Astrocyte of the hippocampus (primary cell): ENCODE measurements at places on chromosomes 13 and 19.

DNA sequence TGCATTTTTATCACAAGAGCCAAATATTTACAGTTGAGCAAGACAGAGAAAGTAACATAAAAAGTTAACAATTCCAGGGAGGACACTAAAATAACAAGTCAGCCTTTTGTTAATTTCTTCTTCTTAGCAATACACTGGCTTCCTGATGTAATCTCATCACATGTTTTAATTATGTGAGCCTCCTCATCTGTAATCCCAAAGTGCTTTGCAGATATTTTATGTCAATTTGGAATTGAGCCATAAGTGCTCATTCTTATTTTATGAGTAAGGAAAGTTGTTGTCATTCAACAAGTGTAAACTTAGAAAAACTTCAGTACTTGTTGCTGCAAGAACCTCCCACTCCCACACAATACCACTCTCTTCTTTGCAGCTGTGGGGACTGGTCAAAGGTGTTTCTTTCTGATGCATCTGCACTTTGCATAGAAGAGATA is 223.6 kb downstream of the GPC6 start:
- peak; percentile 20 for DNase-seq

- no peak for DNase-seq
Measured at GRCh38 chr13:79727086-79727485, 246.1 kb downstream of the NDFIP2 start.

- peak; percentile 55 for DNase-seq
Measured at GRCh38 chr13:95570016-95570415, 17.5 kb downstream of the CLDN10 start.

DNA sequence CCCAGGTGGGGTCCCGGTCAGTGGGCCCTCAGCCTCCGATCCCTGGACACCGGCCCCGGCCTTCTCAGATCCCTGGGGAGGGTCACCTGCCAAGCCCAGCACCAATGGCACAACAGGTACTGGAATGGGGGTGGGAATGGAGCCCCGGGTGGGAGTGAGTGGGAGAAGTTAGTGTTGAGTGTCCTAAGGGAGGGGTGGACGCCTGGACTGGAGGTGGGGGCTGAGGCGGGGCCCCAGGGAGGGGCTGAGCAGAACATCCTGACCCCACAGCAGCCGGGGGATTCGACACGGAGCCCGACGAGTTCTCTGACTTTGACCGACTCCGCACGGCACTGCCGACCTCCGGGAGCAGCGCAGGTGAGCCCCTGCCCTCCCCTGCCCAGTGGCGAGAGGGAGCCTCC is 17.7 kb downstream of the EPN1 start:
- no peak for DNase-seq

- no peak for DNase-seq
Measured at GRCh38 chr13:102327119-102327617, 74.7 kb downstream of the FGF14 start.

- DNase-seq: peak; percentile 25
Measured at GRCh38 chr19:16442386-16443276, 29.1 kb downstream of the EPS15L1 start.

- peak; percentile 83 for DNase-seq
Measured at GRCh38 chr13:97194479-97194878, 27.7 kb upstream of the MBNL2 start.

GRCh38 chr13:108227651-108228272 is 9.6 kb downstream of the ABHD13 start:
- peak; percentile 65 for DNase-seq

DNA sequence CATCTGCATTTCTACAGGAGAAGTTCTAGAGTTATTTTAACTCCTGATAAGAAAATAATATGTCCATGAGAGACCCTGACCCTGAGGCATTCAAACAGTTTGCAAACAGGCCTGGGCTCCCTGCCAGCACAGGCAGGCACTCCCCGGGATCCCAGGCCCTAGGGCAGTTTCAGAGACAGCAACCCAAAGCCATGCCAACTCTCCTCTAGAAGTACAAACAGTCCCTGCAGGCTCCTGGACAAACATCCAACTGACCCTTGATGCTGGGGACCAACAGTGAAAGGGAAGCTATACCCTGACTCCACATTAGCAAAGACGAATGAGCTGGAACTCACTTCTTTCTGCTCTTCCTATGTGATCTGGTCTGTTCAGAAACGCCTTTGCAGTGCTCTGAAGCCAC is 44.8 kb downstream of the CCDC70 start:
- DNase-seq: peak; percentile 42

DNA sequence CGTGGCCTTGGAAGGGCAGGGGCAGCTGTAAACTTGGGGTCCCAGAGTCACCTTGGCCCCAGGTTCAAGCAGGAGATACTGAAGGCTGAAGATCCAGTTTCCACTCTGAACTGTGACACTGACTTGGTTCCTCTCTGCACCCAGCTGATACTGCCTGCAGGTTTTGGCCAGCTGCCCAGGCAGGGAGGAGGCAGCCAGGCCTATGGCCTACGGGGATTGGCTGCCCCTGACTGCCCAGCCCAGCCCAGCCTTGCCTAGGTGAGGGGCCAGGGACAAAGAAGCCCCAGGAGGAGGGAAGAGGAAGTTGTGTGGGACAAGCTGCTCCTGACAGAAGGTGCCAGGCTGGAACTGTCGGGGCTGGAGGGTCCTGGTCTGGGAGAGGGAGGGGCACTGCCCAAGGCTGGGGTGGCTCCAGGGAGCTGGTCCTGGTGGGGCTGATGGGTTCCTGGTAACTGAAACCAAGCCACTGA is 51.7 kb upstream of the CYP4F8 start:
- peak; percentile 9 for DNase-seq

DNA sequence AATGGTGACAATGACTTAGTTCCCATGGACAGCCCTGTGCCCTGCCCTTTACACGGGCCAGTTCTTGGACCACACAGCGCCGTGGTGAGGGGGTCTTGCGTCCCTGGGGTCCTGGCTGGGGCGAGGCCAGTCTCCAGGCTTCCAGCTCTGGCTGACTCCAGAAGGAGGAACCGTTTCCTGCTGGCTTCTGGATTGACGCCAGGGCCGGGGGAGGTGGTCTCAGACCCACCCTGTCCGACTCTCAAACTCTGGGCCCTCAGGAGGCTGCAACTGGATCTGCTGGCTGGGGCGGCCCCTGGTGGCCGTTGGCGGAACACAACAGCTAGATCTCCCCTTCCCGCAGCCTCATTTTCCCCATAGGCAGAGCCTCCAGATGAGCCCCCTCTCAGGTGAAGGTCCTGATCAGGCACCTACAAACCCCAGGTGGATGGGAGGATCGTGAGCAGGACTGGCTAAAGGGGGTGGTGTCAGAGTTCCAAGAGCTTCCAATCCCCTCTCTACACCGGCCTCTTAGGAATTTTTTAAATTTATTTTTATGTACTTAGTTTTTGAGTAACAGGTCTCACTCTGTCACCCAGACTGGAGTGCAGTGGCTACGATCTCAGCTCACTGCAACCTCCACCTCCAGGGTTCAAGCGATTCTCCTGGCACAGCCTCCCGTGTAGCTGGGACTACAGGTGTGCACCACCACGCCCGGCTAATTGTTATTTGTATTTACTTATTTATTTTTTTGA is 8.0 kb downstream of the CCDC194 start:
- peak; percentile 75 for DNase-seq

GRCh38 chr13:47463726-47464125 is 537.3 kb downstream of the SUCLA2 start:
- DNase-seq: peak; percentile 32

GRCh38 chr19:36638862-36639510 is 27.7 kb downstream of the ZNF461 start:
- DNase-seq: no peak

- DNase-seq: no peak
Measured at GRCh38 chr19:15274477-15274876, 42.2 kb upstream of the EPHX3 start.

DNA sequence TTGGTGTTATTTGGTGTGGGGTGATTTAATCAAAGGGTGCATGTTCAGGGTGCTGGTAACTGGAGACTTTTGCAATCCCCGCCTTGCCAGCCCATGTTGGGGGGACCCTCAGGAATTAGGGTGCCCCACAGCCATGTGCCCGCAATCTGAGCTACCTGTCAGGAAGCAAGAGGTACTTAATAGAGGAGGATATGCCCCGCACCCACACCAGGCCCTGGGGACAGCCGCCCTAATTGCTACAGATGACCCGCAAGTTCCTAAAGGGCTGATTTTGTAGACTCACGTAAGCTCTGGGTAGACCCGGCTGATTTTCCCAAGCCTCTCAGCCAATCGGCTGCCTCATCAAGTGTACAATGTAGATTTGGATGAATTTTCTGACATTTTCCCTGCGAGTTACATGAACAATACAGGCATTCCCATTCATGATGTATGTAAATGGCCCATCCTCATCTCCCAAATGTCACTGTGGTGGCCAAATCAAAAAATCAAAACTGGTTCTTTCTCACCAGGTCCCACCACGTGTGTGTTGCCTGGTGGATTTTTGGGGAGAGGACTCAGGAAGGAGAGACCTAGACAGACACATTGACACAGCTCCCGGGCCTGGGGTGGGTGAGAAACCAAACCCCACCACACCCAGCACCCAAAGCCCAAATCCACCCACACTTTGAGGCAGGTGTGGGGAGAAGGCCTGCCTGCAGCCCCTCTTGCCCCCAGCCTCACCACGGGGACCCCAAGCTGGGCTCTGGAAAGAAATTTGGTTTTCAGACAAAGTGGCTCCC is 119.2 kb upstream of the SPACA7 start:
- no peak for DNase-seq

DNA sequence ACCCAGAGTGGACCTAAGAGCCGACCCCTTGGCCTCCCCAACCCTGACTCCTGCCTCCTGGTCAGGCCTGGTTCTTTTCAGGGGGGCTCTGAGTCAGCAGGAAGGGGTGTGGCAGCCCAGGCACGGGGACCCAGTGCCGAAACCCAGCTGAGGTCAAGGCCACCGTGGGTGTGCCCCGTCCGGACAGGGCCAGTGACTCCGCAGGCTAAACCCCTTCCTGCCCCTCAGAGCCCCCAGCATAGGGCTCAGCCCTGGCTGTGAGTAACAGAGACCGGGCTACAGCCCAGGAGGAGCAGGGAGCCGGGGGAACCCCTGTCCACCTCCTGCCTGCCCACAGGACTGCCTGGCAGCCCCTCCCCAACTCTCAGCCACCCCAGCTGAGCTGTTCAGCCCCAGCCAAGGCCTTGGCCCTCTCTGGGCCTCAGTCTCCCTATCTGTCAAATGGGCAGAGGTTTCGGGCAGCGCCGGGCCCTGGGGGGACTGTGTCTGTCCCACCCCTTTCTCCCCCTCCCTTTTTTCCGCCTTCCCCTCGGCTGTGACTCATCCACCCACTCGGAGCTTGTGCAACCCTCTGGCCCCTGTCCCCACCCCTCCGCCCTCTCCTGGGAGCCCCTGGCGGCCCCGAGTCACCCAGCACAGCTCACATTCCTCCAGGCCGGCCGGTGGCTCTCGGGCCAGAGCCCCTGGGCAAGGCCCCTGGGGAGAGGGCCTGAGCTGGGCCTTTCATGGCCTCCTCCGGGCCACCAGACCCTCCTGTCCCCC is 8.6 kb downstream of the ZBTB7A start:
- DNase-seq: peak; percentile 91

- DNase-seq: no peak
Measured at GRCh38 chr13:52706081-52706480, 33.5 kb downstream of the CNMD start.

- peak; percentile 88 for DNase-seq
Measured at GRCh38 chr19:18058208-18059009, 28.3 kb downstream of the IL12RB1 start.

DNA sequence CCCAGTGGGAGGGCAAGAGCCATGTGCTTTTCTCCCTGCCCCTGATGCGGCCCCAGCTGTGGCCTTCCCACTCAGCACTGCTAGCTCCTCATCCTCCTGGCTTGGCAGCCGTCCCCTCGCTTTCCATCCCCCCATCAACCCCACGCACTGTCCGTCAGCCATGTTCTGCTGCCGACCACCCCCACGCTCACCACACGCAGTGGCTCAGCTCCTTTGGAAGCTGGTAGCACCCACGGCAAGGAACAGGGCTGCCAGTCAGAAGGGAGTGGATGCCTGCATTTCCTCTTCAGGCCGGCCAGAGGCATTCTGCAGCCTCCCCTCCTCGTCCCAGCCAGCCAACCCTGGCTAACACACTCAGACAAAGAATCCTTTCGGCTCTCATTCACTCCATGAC is 6.3 kb downstream of the CALM3 start:
- DNase-seq: no peak

- DNase-seq: peak; percentile 67
Measured at GRCh38 chr13:41942462-41943094, 18.3 kb downstream of the VWA8 start.

GRCh38 chr13:88526186-88526852 is 855.1 kb downstream of the SLITRK5 start:
- DNase-seq: no peak

GRCh38 chr19:8973501-8974091 is 36.6 kb downstream of the MUC16 start:
- DNase-seq: peak; percentile 55

GRCh38 chr19:2594319-2594718 is 108.2 kb downstream of the GNG7 start:
- DNase-seq: no peak

DNA sequence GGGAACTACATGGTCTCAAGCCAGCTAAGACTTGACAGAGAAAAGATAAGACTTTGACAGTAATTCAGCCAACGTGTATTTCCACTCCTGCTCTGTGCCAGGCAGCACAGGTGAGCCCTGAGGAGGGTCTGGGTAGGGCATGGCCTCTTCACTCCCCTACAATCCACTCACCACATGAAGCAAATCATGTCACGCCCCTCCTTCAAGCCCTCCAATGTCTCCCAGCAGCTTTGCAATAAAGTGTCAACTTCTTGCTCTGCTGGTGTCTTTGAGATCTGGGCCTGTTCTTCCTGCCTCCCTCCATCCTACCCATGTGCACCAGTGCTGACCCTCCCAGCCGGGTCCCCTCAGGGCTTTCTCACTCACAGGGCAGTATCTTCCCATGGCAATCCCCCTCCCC is 58.5 kb downstream of the CCDC70 start:
- DNase-seq: no peak

DNA sequence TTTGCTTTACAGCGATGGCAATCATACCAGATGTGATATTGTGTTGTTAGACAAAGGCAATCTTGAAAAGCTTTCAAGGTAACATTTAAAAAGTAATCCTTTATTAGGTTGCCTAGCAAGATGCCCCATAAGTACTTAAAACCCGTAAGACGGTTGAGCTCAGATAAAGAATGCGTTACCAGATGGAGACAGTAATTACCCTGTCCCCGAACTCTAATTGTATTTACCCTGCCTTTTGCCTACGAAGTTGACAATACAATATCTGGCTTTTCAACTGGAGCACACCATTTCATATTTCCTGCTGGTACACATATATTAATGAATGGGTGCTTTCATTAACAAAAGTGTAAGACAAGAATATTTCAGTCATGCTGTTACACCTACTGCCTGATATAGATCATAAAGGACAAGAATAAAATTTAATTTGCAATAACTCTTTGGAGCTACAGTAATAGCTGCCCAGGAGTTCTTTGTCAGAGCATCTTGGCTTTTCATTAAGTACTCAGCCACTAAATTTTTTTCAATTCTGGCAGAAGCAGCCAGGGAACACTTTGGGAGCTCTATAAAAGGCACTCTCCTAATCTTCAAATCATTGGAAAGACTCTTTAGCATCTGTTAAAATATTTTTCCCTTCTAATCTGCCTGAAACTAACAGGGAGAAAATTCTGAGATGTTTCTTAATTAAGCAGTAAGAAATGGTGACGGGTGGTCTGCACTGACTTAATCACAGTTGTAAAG is 63.8 kb downstream of the DCT start:
- no peak for DNase-seq

- peak; percentile 60 for DNase-seq
Measured at GRCh38 chr19:18433015-18433691, 4.8 kb downstream of the ISYNA1 start.
